NCI-H1436 treated with DMSO at 0.1 percent for 48 hours (cell line): ENCODE measurements at places on chromosomes 2 and 18.

DNA sequence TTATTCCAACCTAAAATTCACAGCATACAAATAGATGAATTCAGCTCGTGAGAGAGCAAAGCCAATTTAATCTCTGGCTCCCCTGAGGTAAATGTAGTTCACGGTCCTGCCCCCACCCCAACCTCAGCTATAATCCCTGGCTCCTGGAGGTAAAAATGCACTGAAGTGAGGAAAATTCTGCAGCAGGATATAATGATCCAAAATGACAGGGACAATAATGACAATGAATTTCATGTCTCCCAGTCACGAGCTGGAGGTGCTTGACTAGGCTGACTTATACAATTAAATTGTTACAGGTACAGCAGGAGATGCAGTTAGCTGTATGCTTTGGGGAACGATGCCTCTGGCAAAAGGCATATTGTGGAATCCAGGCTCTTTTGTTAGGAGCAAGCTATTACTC, 82.0 kb downstream of the GPD2 start:
- no peak for DNase-seq

- DNase-seq = no peak
These were observed 166.2 kb downstream of the TCF4 start for GRCh38 chr18:55421615-55422419.

DNA sequence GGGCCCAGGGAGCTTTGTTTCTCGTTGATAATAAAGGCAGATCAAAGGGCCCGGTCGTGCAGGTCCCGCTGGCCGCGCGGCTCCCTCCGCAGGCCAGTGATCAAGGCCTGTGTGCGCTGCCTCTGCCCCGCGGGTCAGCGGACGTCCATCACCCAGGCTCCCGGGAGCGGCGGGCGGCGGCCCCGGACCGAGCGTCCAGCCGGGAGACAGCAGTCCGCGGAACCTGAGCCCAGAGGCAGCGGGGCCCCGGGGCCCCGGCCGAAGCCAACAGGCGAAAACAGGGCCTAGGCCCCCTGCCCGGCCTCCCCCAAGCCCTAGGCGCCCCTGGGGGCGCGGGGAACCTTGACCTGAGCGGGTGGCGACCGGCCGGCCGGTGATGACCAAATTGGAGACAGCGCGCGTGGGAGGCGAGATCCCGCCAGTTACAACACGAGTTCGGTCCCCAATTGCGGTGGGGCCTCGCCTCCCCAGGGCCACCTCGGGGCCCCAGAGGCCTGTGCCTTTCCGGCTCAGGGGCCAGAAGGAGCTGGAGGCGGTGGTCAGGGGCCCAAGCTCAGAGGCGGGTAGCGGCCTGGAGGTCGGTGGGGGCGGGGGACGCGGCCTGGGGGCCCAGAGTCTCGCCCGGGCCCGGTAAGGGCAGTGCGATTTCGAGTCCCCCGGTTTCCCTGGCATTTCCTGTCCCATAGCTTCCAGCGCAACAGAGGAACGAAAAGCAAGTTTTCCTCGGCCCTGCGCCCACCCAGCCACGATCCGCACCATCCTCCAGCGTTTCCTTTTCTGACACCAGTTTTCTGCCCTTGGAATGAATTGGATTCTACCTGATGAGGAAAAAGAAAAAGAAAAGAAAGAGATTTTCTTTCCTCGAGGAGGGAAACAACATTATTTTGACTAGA, 5.9 kb downstream of the SP9 start:
- no peak for DNase-seq

GRCh38 chr2:88729061-88729745, 37.7 kb downstream of the RPIA start:
- DNase-seq = no peak

DNA sequence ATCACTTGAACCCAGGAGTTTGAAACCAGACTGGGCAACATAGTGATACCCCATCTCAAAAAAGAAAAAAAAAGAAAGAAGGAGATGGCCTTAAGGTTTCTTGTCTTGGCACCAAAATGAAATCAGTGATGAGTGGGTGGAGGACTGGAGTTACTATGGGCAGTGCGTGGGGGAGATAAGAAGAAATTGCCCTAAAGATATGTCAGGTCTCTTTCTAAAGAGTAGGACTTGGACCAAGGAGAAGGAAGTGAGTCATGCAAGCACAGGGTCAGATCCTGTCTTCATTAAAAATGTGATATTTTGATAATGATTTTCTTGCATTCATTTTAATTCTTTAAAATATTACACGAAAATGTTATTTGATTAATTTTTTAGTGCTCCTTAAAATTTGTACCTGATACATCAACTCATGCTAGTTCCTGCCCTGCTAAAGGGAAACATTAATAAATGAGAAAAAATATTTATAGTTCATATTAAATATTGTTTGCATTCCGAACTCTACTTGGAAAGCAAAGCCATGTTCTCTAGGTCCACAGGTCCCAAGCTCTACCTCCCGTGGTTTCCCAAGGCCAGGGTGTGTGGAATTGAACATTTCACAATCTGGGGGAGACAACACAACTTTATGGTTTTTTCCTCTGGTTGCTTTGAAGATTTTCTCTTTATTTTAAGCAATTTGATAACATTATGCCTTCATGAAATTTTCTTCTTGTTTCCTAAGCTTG, 62.6 kb upstream of the CTLA4 start:
- no peak for DNase-seq

DNA sequence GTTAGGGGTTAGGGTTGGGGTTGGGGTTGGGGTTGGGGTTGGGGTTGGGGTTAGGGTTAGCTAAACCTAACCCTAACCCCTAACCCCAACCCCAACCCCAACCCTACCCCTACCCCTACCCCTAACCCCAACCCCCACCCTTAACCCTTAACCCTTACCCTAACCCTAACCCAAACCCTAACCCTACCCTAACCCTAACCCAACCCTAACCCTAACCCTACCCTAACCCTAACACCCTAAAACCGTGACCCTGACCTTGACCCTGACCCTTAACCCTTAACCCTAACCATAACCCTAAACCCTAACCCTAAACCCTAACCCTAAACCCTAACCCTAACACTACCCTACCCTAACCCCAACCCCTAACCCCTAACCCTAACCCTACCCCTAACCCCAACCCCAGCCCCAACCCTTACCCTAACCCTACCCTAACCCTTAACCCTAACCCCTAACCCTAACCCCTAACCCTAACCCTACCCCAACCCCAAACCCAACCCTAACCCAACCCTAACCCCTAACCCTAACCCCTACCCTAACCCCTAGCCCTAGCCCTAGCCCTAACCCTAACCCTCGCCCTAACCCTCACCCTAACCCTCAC, 24.1 kb upstream of the RABL2A start:
- DNase-seq = no peak

GRCh38 chr2:194545978-194546377, 1111.0 kb upstream of the SLC39A10 start:
- no peak for DNase-seq

GRCh38 chr2:23658466-23658942, 268.4 kb downstream of the ATAD2B start:
- no peak for DNase-seq

DNA sequence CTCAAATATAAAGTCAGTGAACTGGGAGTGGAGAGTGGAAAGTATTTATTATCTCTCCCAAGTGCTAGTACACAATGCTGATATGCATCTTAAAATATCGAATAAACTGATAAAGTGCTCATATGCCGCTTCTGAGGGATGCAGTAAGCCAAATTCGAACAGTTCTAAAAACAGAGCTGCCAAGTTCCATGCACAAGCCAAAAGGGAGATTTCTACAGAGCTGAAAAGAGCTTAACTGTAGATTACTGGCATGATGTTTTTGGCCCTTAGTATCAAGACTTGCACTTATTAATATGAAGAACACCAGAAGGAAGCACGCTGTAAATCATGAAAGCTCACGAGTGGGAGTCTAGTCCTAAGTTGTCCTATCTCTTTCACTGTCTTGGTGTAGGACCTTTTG, 7.9 kb downstream of the TMEFF2 start:
- DNase-seq = no peak

DNA sequence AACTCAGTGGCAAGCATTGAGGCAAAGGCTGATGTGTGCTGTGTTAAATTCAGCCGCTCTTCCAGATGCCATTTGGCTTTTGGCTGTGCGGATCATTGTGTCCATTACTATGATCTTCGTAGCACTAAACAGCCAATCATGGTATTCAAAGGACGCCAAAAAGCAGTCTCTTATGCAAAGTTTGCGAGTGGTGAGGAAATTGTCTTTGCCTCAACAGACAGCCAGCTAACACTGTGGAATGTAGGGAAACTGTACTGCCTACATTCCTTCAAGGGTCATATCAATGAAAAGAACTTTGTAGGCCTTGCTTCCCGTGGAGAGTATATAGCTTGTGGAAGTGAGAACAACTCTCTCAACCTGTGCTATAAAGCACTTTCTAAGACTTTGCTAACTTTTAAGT, 195.5 kb upstream of the RAB12 start:
- DNase-seq = no peak

GRCh38 chr18:36176177-36176584, 11.1 kb upstream of the MOCOS start:
- no peak for DNase-seq

GRCh38 chr2:235516257-235516656, 22.4 kb downstream of the AGAP1 start:
- no peak for DNase-seq

GRCh38 chr2:188601927-188602326, 310.3 kb downstream of the GULP1 start:
- no peak for DNase-seq
